ENCODE measurements at places on chromosomes 3 and 15. TPM values are rescaled to one million over a fixed set of nuclear protein-coding genes. Genes with fewer than 3 reads are reported as not detected.

The PDCD7 gene
- total RNA-seq, result 28.7 TPM

The TMC3 gene
- not detected for total RNA-seq

The TP53BP1 gene
- 21.4 TPM for total RNA-seq

The RTP1 gene
- not detected for total RNA-seq

The LMAN1L gene
- total RNA-seq, result not detected

The SLC15A2 gene
- 0.29 TPM for total RNA-seq

The CACNA2D2 gene
- total RNA-seq, result 0.15 TPM

The GPR171 gene
- not detected for total RNA-seq

The RSL24D1 gene
- total RNA-seq, result 143 TPM

The THSD4 gene
- 33.5 TPM for total RNA-seq

The CHRNA7 gene
- total RNA-seq, result 3.1 TPM

The TRH gene
- not detected for total RNA-seq

The SRGAP3 gene
- total RNA-seq, result 0.98 TPM

The C15orf62 gene
- 0.16 TPM for total RNA-seq

The NAALADL2 gene
- not detected for total RNA-seq

The DAZL gene
- not detected for total RNA-seq

The LTK gene
- 0.20 TPM for total RNA-seq

The NLGN1 gene
- not detected for total RNA-seq

The KCNMB2 gene
- total RNA-seq, result not detected

The LRRN1 gene
- not detected for total RNA-seq

The PLCH1 gene
- 0.94 TPM for total RNA-seq

The LTF gene
- not detected for total RNA-seq

The CTDSPL gene
- total RNA-seq, result 10.2 TPM

The GP5 gene
- not detected for total RNA-seq

The WNT5A gene
- 0.66 TPM for total RNA-seq

The EOGT gene
- 9.7 TPM for total RNA-seq

The HDGFL3 gene
- total RNA-seq, result 99.0 TPM

The DUOX1 gene
- not detected for total RNA-seq

The CPLX3 gene
- 0.07 TPM for total RNA-seq

The HIGD2B gene
- total RNA-seq, result not detected

The CCDC39 gene
- not detected for total RNA-seq

The ITIH3 gene
- total RNA-seq, result not detected

The TPRG1 gene
- 0.38 TPM for total RNA-seq

The PDIA3 gene
- 310 TPM for total RNA-seq

The VEPH1 gene
- total RNA-seq, result 0.27 TPM

The FGD5 gene
- total RNA-seq, result not detected

The PDE8A gene
- 28.3 TPM for total RNA-seq

The PPP1R2 gene
- total RNA-seq, result 13.4 TPM

The AGBL1 gene
- total RNA-seq, result not detected

The GOLGA6A gene
- total RNA-seq, result not detected

The CDHR4 gene
- total RNA-seq, result 0.23 TPM

The RUBCN gene
- 10.6 TPM for total RNA-seq

The SUSD5 gene
- 2.3 TPM for total RNA-seq

The MITF gene
- total RNA-seq, result 5.8 TPM

The SCG3 gene
- not detected for total RNA-seq

The GHSR gene
- not detected for total RNA-seq

The PAQR9 gene
- total RNA-seq, result 4.1 TPM

The GCNT3 gene
- total RNA-seq, result 156 TPM

The CFAP91 gene
- total RNA-seq, result 0.29 TPM

The RBPMS2 gene
- 8.9 TPM for total RNA-seq

The PIGZ gene
- total RNA-seq, result 1.2 TPM

The FBXL2 gene
- total RNA-seq, result 9.5 TPM

The FAM107A gene
- total RNA-seq, result 0.13 TPM

The AMIGO3 gene
- total RNA-seq, result 0.56 TPM

The POTEB2 gene
- not detected for total RNA-seq

The SCN11A gene
- total RNA-seq, result not detected

Measured in A549 treated with ZK216348 at 1 μM for 4 hours (cell line).